ENCODE measurements at places on chromosomes 12 and 14.

DNA sequence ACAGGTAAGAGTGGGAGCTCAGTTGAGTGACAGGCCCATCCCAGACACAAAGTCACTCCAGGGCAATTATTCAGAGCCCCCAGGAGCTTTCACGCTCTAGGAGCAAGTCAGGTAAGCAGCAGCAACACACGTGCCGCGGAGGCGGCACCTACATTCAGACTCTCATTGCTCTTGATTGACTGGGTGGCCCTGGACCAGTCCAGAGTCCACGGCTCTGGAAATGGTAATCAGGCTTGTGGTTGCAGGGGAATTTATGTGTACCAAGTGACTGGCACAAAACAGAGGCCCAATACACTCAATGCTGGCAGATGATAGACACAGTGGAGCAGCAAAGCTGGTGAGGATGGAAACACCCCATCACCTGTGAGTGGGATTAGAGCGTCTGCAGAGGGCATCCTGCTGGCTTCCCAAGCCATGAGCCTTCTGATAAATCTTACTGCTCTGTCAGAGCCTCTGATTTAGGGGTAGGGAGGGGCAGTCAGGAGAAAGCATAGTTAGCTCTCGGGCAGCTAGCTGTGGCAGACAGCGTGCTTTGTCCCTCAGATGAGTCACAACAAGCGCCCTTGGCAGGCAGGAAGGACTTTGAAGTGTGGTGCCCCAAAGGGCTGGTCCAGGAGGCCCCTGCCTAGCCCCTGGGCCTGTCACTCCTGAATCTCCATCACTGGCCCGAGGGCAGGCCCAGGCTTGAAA, 344.7 kb downstream of the CACNA1C start:
- no peak for DNase-seq

- no peak for DNase-seq
Observed at GRCh38 chr14:91264151-91265150, 19.9 kb upstream of the GPR68 start.

DNA sequence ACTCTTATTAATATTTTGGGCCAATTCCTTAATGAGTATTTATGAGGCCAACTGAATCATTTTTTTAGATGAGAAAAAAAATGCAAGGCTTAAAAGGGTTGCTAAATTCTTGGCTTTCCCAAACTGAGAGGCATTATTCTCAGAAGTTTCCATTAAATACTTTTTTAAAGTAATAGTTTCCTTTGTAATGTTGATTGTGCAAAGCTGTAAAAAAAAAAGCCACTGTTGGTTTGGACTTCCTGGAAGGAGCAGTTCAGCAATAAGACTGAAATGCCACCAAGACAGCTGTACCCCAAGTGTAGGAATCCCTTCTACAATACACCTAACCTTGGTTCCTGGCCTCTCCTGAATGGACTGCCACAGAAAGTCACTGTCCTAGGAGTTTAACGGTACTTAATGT, 231.3 kb downstream of the MON2 start:
- no peak for DNase-seq

GRCh38 chr14:33938131-33938949, 12.5 kb downstream of the EGLN3 start:
- DNase-seq: peak; percentile 14

GRCh38 chr14:94473666-94474410, 2.2 kb downstream of the SERPINA9 start:
- DNase-seq: no peak

- DNase-seq: peak; percentile 92
Observed at GRCh38 chr14:21103710-21104447, 3.0 kb downstream of the TMEM253 start.

DNA sequence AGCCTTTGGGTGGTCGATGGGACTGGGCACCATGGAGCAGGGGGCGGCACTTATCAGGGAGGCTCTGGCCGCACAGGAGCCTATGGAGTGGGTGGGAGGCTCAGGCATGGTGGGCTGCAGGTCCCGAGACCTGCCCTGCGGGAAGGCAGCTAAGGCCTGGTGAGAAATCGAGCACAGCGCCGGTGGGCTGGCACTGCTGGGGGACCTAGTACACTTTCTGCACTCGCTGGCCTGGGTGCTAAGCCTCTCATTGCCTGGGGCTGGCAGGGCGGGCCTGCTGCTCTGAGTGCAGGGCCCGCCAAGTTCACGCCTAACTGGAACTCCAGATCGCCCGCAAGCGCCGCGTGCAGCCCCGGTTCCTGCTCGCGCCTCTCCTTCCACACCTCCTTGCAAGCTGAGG, 33.1 kb upstream of the SLCO1B3 start:
- DNase-seq: no peak

DNA sequence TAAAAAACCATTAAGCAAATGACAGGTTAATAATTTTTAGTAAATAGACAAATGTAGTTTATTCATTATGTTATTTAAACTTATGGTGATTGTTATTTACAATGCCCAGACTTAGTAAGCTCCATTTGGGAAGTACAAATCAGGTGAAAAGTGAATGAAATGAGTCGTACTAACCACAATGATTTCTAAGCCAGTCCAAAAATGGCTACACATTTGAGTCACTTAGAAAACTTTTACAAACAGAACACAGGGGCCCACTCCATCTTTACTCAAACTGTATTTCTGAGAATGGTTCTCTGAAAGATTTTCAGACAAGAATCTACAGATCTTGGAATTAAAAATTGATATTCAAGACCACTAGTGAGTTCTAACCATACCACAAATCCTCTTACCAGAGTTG, 653.3 kb upstream of the MIS18BP1 start:
- no peak for DNase-seq

- no peak for DNase-seq
Observed at GRCh38 chr12:104507672-104508071, 50.9 kb downstream of the CHST11 start.

DNA sequence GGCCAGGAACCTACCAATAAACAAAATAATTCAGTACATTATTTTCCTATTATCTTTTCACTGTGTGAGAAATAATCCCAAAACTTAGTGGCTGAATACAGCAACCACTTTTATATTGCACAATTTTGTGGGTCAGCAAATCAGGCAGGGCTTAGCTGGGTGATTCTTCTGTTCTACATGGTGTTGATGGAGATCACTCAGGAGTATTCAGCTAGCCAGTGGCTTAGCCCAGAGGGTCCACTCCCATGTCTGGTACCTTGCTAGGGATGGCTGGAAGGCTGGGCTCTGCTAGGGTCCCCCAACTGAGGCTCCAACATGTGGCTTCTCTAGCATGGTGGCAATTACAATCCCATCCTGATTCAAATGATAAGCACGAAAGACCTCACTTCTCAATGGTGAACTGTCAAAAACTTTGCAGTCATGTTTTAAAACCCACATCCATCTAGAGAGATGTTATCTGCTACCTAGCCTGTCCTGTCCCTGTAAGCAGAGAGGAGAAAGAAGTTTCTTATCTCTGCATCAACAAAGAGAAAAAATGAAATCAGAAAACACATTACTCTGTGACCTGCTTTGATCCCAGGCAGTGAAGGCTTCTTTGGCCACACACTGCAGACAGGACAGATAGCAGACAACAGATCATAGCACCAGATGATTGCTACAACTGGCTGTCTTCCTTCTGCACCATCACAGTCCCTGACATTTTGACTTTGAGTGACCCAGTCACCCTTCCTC, 51.0 kb upstream of the MYL2 start:
- DNase-seq: no peak

- no peak for DNase-seq
Observed at GRCh38 chr12:113788020-113788856, 177.9 kb downstream of the RBM19 start.
